Cortex of kidney (tissue), 1 donor: ENCODE measurements at places on chromosomes 5 and 9.

GRCh38 chr5:149940077-149940574 is 4.5 kb downstream of the PDE6A start:
- DNase-seq, result no peak

DNA sequence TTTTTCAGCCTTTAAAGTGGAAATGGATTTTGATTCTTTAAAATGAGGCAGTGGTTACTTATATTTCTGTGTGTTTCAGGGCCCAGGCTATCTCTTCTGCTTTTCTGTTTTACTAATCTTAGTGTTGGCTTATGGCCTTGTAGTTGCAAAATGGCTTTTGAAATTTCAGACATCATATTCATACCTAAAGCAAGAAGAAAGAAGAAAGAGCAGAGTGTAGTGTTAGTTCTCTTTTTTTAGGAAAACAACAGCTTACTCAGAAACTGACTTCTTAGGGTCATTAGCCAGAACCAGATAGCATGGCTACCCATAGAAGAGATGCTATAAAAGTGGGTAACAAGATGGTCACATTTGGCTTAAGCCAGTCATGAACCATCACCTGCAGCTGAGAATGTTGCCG is 20.9 kb downstream of the ZBED3 start:
- DNase-seq, result no peak

- no peak for DNase-seq
These were observed 24.0 kb downstream of the HSD17B4 start for GRCh38 chr5:119476341-119476740.

GRCh38 chr9:37229882-37230482 is 109.6 kb downstream of the ZCCHC7 start:
- DNase-seq, result no peak

- DNase-seq, result no peak
These were observed 53.7 kb downstream of the SRFBP1 start for GRCh38 chr5:122015471-122015870.

DNA sequence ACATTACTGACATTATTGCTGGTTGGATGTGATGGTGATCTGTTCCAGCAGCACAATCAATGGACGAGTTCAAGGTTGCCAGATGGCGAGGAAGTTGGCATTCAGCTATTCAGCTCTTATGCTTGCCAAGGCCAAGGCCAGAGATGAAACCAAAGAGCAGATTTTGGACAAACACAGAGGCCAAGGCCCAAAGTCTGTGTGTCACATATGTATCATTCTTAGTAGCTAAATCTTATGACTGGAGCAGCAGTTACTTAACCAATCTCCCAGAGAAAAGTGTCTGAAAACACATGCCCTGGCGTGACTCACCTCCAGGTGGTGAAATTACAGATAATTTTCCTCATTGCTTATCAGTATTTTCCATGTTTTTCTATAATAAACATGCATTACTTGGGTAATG is 189.0 kb upstream of the EGFLAM start:
- no peak for DNase-seq

DNA sequence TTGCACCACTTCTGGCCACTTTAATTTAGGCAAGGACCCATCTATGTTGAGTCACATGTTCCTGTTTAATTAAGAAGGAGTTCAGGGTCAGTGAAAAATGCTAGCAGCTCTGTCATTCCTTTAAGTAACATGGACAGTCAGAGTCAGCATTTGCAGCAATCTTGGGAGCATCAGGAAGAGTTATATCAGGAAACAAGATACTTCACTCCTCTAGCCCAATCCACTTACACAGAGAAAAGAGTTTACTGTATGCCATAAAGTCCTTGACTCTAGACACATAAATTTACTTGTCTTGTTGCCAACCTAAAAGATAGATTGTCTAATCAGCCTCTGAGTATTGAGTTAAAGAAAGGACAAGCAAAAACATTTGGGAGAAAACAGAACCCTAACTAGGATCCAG is 266.7 kb downstream of the PJA2 start:
- no peak for DNase-seq
